ENCODE measurements at places on chromosomes 4 and X.

DNA sequence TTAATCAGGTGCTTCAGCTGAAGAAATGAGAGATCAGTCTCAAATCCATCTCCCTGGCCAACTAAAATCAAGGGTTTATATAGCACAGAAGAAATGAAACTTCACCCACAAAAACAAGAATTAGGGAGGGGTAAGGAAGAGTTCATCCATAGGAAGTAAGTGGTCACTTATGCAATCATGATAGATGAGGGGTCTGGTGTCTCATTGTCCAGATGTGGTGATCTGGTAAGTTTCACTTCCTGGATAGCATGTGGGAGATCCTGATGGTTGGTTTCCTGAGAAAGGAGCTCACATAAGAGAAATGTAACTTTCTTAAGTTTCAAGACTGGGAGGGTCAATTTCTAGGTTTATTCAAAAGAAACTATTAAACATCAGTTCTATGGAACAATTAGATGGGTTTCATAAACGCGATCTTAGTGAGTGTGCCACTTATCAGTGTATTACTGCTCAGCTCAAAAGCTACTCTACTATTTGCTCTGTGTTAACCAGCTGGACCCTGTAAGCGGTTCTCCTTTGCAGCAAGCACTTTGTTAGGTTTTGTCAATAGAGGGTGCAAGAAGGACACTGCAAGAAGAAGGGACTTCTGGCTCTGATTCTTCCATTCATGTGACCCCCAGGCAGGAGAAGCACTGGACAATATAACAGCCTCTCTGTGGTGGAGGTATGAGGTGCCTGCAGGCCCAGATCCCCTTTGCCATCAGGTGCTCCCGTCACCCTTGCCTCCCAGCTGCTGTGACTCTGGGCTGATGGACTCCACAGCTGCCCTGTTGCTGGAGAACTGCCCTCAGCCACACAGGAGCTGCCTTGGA lies 35.4 kb upstream of the HPSE start:
- DNase-seq, result no peak

DNA sequence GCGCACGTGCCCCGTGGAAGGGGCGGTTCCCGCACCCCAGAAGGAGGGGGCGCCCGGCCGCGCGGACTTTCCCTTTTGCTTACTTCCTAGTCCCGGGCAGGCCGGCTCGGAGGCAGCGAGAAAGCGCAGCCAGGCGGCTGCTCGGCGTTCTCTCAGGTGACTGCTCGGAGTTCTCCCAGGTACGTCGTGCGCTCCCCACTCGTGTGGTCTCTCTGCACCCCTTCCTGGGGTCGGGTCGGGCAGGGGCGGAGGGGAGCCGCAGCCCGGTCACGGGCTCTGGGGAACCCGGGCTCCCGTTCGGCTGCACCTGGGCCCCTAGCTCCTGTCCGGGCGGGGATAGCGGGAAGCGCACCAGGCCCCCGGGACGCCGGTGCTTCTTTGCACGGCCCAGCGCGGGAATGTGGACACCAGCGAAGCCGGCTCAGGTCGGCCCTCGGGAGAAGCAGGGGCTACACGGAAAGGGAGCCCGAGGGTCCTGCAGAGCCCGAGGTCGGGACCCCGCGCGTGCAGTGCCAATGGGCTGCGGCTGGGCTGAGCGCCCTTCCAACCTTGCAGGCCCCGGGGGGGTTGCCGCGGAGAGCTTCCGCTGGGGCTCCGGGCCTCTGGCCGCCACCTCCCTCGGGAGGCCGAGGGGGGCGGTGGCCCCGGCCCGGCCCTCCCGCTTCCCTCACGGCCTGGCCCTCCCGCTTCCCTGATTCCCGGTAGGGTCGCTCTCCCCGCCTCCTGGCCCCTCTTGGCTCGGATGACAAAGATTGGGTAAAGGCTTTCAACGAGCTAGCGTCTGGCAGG lies at the start of gene TLR2:
TLR2 (plus strand) TSS at position 99 of the 789 bp plus-strand sequence. CDS start 18,628 bp downstream, outside the sequence.
- peak; percentile 28 for DNase-seq

DNA sequence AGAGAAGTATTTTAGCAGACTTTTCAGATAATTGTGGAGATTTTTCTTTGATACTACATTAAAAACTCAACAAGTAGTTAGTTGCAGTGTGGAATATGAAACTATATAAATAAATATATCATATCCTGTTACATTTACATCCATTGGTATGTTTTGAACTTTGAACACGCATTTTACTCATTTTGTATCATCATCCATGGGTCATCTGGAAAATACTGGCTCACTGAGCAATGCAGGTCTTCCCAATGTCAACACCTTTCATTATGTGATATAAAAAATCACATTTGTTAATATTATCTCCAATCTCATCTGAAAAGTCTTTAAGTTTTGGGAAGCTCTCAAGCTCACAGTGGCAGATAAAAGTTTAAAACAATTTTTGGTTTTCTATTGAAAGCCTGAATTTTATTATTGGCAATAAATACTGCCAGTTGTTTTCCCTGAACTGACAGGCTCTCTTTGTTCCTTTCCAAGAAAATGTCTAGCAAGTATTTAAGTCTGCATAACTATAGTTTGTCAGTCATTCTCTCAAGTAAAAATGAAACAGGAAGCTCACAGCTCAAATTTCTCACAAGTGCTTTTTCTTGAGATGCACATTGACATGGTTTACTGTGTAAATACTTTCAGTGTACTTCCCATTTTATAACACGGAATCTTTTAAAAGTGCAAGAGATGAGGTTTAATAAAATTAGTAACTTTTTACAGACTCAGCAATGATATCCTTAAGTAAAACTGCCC lies 183.5 kb upstream of the GPC4 start:
- DNase-seq, result no peak

- DNase-seq, result no peak
Measured at GRCh38 chr4:87213421-87214075, 6.9 kb downstream of the KLHL8 start.

DNA sequence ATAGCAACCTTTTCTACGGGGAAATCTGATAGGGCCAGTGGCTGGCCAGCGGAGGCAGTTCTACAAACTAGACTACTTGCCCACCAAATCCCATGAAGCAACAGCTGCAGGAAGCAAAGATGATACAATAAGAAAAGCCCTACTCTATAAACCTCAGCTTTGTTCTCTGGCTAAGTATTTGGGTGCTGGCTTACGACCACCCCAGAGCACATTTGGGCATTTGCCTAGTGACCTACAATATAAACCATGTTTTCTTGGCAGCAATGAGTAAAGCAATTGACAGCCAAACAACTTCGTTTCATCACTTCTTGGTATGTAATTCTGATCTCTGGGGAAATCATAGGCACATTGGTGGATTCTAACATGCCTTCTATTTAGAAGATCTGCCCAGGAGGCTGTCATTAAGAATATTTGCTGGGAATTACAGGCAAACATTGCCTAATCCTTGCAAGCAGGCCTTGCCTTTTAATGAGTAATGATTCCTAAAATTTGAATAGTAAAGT lies 7.5 kb upstream of the LHFPL1 start:
- DNase-seq, result no peak

DNA sequence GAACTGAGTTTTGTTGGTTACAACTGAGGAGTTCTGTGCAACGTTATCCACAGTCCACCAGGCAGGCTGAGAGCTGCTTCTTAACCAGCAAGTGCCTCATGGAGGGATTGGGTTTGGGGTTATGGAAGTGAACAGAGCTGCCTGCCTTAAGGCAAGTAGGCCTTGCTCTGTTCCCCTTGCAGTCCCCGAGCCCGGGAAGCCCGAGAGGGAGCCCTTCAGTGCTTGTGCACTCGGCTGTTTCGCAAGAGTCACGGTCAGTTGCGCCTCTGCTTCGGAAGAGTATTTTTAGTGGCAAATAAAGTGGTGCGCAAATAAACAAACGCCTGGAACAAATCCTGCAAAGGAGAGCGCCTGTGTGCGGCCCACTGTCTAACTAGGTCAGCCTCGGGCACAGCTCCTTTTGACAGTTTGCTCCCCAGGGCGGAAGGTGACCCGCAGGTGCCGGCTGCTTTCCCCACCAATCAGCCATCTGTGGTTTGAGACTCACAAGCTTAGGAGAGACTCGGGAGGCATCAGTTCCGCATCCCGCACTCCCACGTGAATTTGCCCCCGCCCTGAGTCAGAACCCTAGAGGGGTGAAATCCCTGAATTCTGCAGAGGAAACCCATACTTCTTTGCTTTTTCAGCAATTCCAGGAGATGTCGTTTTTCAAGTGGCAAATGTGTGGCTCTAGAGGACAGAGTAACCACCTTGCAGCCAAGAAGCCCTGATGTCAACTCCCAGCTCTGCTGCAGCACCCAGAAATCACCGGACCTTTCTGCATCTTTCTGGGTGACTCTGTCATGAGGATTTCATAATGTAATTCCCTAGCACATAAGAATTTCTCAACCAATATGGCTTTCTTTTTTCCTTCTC lies 56.8 kb downstream of the LGI2 start:
- DNase-seq, result no peak

- no peak for DNase-seq
Measured at GRCh38 chr4:184748251-184748652, 14.4 kb upstream of the CENPU start.
